Kidney (tissue), 22 donors: ENCODE measurements at places on chromosomes 3 and 15. TPM values are rescaled to one million over a fixed set of nuclear protein-coding genes. Genes with fewer than 3 reads are reported as not detected.
A peak's percentile ranks its signal among the peaks of the same experiment; 100 is the strongest.

DNA sequence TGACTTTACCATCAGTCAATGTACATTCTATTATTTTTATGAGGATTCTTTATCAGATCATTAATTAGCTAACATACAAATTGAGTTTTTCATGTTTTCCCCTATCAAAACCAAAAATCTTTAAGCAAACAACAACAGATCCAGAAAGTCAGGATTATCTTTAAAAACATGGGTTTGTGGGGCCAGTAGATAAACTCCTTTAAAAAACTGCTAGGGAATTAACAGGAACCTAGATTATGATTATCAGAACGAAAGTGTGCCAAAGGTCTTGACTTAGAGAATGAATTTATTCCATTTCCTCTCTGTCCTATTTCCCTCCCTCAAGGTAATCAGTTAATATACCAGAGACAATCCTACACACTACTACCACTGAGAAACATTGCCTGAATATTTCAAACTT lies 13.2 kb upstream of the CCDC13 start:
- DNase-seq, result no peak

DNA sequence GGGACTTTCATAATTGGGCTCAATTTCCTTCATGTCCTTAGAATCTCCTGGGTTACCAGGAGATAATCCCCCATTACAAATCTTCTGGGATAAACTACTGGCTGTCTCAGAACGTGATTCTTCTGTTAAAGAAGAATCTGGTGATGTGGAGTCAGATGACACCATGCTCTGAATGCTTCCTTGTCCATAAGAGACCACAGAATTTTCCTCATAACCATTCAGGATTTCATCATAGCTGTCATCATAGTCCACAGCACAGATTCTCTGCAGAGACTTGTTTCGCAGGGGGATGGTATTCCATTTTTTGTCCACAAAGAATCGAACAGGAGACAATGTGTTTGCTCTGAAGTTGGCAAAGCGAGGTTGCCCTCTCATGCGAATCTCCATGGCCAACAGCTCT lies 109.8 kb upstream of the TSPAN3 start:
- DNase-seq, result no peak

GRCh38 chr15:49751751-49752150 lies 130.9 kb downstream of the DTWD1 start:
- no peak for DNase-seq

DNA sequence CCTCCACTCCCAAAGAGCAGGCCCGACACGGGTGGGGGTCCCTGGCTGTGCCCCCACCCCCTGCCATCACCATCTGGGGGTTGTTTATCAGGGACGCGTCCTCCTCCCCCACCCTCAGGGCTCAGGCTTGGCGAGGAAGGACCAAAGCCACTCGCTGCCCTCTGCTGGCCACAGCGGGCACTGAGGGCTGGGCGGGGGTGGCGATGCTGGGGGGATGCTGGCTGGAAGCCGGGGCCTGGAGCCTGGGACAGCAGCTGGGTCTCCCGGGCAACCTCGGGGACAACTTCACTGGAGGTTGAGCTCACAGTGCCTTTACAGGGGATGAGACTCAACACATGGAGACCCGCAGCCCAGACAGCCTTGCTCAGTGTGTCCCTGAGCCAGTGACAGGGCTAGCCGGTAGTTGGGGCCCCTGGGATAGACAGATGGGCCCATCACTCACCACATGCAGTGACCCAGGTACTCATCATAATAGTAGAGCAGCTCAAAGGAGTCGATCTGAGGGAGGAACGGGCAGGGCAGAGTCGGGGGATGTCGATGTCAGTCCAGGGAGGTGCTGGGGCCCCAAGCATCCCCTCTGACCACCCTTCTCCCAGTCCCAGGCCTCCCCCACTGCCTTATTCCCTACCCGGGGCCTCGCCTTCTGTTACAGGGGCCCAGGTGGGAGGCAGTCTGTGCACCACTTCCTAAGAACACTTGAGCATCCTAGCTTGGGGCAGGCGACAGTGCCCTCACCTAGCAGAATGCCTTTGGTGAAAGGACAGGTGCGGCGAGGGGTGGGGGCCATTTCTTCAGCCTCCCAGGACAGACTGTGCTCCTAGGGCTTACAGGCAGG lies 5.9 kb upstream of the CALML4 start:
- DNase-seq, result peak; percentile 67

GRCh38 chr3:94291686-94292085 lies 228.8 kb downstream of the NSUN3 start:
- no peak for DNase-seq

GRCh38 chr3:119969759-119970158 lies 124.5 kb downstream of the GSK3B start:
- no peak for DNase-seq

DNA sequence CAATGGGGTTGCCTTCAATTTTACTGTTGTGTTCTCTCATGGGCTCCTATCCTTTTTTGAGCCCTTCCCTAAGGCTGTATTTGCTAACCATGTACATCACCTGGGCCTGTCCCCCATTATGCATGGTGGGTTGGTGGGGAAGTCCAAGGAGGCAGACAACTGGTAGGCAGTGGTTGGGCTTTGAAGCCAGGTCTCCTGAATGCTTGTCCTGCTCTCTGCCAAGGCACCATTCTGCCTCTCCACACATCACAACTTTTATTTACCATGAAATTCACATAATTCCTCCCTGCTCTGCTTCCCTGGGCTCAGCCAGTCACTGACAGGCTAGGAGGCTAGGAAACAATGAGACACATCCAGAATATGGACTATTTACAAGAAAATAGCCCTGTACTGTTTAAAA lies 41.0 kb upstream of the COPB2 start:
- no peak for DNase-seq

- no peak for DNase-seq
Measured at GRCh38 chr15:72248514-72248913, 17.5 kb upstream of the PKM start.

- DNase-seq, result no peak
Measured at GRCh38 chr3:184659797-184660301, 52.0 kb downstream of the MAGEF1 start.

DNA sequence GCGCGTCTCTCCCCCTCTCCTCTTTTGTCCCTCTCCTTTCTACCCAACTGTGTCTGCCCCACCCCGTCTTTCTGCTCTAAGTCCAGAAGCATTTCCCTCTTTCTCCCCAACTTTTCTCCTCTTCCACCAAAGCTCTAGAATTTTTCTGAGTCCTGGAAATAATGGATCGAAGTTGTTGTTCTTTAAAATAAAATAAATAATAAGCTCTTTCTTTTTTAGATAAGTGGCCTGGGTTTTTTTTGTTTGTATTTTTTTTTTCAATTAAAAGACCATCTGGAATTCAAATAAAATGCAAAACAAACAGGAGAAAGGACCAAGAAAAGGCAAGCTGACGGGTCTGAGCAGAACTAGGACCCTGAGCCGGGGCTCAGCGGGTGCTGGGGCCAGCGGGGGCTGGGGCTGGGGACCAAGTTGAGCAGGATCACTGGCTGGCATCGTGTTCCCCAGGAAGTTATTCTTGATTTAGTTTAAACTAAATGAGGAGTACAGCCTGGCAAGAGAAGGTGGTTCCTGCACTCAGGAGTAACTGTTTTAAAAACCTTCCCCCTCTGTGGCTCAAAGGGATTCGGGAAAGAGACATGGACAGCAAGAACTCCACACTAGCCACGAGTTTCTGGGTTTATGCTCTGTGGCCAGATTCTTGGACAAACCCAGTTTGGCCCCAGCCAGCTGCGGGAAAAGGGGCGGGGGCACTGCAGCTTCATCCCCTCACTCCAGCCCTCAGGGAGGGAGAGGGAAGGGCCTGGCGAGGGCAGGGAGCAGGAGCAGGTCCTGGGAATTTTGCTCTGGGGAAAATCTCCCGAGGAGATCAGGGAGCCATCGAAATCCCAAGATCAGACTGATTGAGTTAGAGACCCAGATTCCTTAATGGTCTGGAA lies 8.4 kb downstream of the GATA2 start:
- no peak for DNase-seq

DNA sequence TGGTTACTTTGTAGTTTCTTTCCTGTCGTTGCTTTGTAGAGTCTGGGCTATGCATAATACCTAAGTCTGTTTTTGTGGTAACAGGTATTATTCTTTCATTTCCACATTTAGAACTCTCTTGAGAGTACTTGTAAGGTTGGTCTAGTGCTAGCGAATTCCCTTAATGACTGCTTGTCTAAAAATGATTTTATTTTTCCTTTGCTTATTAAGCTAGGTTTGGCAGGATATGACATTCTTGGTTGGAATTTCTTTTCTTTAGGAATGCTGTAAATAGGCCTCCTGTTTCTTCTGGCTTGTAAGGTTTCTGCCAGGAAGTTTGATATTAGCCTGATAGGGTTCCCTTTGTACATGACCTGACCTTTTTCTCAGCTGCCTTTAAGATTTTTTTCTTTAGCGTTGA lies 70.1 kb upstream of the SGO1 start:
- no peak for DNase-seq

- DNase-seq, result no peak
Measured at GRCh38 chr3:100719136-100719535, 9.8 kb downstream of the TFG start.

Gene RLBP1
- not detected for total RNA-seq

Gene PPIP5K1
- 64.6 TPM for total RNA-seq

Gene PARP3
- 28.5 TPM for total RNA-seq

Gene ATP10A
- 6.8 TPM for total RNA-seq
